ENCODE measurements at places on chromosomes 7 and 10.

GRCh38 chr10:24995072-24995471, 20.9 kb downstream of the ENKUR start:
- no peak for DNase-seq

DNA sequence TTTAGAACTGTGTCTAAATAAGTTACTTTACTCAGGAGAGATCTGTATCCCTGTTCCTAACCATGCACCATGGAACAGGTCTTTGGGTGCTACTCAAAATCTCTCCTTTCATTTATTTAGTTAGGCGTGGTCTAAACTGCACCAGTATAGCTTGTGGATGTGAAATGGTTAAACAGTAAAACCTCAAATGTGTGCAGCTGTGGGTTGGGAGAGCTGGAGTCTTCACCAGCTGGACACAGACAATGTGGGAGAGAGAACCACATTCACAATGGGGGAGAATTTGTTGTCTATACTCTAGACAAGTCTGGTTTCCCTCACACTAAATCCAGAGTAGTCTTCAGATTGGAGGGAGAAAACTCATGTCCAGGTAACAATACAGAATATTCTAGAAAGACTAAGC, 31.2 kb upstream of the IKZF1 start:
- no peak for DNase-seq

- DNase-seq, result no peak
Observed at GRCh38 chr10:12351447-12351846, 2.1 kb downstream of the CAMK1D start.

DNA sequence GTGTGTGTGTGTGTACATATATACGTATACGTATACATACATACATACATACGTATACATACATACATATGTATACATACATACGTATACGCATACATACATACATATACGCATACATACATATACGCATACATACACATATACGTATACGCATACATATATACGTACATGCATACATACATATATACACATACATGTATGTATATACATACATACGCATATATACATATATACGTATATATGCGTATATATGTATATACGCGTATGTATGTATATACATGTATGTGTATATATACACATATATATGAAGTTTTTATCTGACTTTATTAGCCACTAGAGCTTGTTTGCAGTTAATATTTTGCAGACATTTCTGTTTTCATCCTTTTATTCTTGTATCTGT, 63.3 kb downstream of the TBC1D12 start:
- no peak for DNase-seq

All from activated T-helper 1 cell treated with Interleukin-2 at 50 U/mL for 16 hours (primary cell).